Stimulated activated CD8-positive, alpha-beta memory T cell treated with anti-CD3 and anti-CD28 coated beads, Interleukin-4, amount 100 ng/mL, for 48 hours (primary cell): ENCODE measurements at places on chromosomes 13 and 19.
A peak's percentile ranks its signal among the peaks of the same experiment; 100 is the strongest.

DNA sequence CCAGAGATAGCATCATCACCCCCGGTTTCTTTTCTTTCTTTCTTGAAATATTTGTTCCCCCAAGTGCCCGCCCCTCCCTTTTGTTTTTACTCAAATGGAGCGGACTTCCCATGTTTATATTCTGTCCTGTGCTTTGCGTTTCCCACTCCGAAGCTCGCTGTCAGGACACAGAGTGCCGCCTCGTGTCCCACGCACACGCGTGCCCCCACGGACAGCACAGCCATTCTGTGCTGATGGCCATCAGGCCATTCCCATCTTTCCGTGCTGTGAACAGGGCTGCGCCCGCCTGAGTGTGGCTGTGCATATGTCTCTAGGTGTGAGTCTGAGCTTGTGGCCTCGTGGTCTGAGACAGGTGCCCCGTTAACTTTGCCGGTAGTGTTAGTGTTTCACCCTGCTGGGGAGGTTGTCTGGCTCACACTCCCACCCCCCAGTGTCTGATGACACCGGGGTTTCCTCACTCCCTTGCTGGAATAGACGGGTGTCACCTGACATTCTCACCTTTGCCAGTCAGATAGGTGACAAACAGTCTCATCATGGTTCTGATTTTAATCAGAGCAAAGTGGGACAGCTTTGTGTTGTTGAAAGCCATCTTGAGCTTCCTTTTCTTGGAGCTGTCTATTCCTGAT, 6.9 kb downstream of the PAK4 start:
- peak; percentile 30 for DNase-seq

GRCh38 chr13:81927347-81927746, 1586.4 kb upstream of the SPRY2 start:
- no peak for DNase-seq

DNA sequence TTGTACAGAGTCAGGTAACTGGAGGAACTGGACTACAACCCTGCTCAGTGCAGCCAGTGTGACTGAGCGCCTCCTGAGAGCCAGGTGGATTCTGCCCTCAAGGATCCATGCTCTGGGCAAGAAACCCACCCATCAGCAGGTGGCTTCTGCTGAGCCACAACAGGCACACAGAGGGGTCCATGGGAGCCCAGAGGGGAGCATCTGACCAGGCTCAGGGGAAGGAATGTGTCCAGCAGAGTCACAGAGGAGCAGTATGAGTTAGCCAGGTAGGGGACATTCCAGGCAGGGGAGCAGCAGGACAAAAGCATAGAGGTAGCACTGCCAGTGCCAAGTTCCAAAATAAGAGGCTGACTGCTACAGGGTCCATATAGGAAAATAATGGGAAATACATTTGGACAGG, 19.9 kb downstream of the DHRS12 start:
- no peak for DNase-seq

DNA sequence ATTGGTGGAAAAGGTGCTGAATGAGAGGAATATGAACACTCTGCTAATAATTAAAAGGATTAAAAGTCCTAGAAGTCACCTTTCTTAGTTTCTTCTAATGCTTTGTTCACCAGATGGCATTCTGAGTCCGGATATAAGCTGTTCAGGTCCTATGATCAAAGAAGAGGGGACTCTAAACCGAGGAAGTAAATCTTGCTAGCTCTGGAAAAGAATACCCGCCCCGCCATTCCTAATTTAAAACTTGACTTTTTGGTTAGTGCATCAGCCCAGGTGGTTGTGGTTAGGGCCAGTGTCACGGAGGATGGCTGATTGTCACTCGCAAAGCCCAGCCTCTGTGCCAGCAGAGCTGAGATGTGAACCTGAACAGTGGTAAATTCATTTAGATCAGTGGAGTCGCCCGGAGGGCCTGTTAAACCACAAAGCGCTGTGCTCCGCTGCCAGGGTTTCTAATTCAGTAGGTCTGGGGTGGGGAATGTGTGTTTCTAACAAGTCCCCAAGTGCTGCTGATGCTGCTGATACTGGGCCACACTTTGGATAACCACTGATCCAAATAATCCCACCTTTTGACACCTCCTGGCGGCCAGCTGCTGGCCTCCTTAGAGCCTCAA, 425.4 kb downstream of the DCT start:
- DNase-seq = no peak

GRCh38 chr13:114227528-114227927, 7.2 kb upstream of the CDC16 start:
- no peak for DNase-seq

DNA sequence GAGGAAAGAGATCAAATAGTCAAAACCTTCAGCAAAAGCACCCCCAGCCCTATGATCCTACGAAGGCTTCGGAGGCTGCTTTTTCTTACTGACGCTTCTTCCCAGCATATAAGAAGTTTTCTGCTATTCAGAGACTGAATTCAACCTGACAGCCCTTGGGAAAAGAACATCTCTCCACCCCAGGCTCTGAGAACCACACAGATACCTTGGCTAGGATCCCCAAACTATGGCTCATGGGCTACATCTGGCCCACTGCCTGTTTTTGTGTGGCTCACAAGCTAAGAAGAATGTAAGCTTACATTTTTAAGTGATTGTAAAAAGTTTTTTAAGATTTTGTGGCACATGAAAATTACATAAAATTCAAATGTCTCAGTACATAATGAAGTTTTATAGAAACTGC, 3.0 kb downstream of the SLC15A1 start:
- DNase-seq = no peak

DNA sequence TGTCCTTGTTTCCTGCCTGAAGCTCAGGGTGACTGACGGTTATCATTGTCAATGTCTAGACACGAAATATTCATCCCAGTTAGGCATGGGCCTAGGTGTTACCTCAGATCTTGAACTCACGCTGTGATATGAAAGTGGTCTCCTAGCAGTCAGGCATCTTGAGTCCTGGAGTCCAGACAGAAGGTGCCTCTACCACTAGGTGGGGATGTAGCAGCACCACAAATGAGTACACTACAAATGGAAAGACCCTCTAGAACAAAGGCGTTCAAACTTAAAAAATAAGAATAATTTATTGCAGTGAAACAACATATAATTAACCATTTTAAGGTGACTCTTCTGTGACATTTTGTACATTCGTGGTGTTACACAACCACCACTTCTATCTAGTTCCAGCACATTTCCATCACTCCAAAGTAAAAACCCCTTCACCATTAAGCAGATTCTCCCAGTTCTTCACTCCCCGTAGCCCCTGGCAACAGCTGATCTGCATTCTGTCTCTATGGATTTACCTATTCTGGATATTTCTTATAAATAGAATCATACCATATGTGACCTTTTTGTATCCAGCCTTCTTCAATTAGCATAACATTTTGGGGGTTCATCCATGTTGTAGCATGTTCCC, 11.9 kb upstream of the FRY start:
- peak; percentile 34 for DNase-seq

DNA sequence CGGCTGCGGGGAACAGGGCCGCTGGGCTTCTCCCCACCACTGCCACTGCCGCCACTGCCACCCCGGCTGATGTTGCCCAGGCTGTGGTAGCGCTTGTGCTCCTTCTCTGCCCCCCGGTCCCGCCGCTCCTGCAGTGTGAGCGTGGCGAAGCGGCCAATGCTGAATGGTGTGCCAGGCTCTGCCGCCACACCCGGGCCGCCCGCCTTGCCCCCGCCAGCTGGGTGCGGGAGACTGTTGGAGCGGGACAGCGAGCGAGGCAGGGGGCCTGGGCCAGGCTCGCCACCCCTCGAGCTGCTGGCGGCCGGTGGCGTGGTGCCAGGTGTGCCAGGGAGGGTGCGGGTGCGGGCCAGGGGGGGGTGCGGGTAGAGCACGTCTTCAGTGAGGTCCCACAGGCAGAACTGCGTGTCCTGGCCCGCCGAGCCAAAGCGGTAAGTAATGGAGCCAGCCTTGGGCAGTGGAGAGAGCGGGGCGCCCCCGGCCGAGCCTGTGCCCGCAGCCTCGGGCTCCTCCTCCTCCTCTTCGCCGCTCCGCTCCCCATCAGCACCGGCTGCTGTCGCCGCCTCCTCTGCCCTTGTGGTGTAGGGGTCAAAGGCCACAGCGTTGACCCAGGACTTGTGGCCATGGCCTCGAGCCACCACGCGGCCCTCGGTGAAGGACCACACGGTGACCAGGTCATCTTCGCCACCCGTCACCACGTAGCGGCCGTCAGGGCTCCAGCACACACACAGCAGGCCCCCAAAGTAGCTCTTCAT, 3.7 kb upstream of the DMPK start:
- DNase-seq = no peak

GRCh38 chr19:58354478-58355030, 1.3 kb upstream of the A1BG start:
- DNase-seq = no peak

DNA sequence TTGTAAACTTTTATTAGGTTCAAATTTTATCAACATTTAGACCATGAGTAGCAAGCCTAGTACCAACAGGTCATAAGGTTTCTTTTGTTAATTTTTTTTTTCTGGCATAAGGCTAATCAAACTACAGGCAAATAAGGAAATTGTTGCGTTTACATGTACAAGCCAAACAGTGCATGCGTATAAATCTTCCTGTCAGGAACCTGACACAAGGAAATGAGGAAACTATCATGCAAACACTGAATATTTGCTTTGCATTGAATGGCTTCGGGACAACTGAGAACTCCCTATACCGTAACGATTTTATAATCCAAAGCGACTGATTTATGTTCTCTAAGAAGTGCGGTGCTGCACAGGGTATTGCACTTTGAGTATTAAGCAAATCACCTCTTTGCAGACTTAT, 133.0 kb upstream of the TRPC4 start:
- no peak for DNase-seq

- no peak for DNase-seq
Observed at GRCh38 chr19:55621673-55622231, 2.6 kb downstream of the ZNF784 start.

GRCh38 chr13:84439108-84439507, 556.8 kb upstream of the SLITRK1 start:
- no peak for DNase-seq

DNA sequence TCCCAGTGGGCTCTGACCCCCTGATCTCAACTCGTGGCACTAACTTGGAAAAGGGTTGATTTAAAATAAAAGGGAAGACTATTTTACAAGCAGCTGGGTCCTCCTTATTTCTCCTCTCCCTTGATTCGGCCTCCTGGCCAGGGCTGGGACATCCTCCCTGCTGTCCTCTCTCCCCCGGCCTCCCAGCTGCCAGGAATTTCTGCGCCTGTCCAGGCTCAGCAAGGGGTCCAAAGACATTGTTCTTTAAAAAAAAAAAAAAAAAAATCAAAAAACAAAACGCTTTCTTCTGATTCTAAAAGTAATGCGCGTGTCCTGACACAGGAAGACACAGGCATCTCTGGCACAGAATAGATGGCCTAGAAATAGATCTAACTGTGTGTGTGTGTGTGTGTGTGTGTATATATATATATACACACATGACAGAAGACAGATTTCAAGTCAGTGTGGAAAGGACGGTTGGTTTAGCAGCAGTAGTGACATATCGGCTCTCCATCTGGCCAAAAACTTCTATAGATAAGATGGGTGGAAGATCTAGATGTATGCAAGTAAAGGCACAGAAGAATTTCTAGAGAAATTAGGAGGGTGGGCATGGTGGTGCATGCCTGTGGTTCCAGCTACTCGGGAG, 12.3 kb upstream of the LENG8 start:
- DNase-seq = no peak

- DNase-seq = no peak
Observed at GRCh38 chr13:38590796-38591507, 95.9 kb upstream of the FREM2 start.

GRCh38 chr19:46221981-46222610, 7.4 kb upstream of the IGFL1 start:
- no peak for DNase-seq

- DNase-seq = no peak
Observed at GRCh38 chr13:32254416-32254815, 60.7 kb downstream of the ZAR1L start.

- no peak for DNase-seq
Observed at GRCh38 chr19:795073-795611, 2.1 kb upstream of the PTBP1 start.

DNA sequence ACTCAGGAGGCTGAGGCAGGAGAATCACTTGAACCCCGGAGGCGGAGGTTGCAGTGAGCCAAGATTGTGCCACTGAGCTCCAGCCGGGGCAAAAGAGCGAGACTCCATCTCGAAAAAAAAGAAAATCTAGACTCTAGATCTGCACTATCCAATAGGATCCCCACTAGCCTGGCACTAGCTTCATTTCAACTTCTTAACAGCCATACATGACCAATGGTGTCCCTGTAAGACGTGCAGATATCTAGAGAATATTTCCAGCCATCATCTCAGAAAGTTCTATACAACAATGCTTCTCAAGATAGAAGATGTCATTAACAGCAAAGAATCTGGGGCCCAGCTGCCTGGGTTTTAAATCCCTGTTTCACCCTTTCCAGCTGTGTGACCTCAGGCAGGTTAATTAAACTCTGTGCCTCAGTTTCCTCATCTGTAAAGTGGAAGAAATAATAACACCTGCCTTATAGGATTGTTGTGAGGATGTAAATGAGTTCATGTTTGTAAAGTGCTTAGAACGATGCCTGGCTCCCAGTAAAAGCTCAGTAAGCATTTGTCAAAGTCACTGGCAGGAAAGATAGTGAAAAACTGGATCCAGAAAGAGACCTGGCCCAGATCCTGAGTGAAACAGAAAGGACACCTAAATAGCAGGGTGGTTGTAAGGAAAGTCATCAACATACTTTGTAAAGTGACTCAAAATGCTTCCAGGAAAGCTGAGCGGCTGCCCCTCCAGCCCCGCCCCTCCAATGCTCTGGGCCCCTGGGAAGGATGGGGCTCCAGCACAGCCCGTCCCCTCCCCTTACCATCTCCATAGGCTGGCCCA, 13.5 kb downstream of the WIZ start:
- DNase-seq = no peak

- DNase-seq = no peak
Observed at GRCh38 chr19:23772675-23773063, 14.0 kb upstream of the ZNF681 start.

GRCh38 chr13:42110410-42111155, 62.1 kb downstream of the DGKH start:
- no peak for DNase-seq

DNA sequence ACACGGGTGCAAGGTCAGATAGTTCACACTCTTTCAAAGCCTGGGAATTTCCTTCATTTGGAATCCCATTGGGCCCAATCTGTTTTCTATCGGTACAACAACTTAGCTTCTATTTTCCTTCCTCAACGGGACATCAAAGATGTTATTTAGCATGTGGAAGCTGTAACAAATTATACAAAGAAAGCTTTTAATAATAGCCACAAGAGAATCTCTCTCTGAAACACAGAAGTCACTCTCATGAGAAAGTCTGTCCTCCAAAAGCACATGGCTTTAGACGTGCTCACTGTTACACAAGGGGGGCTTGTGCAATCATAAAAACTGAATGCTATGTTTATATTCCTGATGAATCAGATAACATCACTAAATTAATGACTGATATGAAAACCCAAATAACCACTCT, 28.9 kb upstream of the CYSLTR2 start:
- no peak for DNase-seq
